ENCODE measurements at places on chromosomes 12 and 14.

DNA sequence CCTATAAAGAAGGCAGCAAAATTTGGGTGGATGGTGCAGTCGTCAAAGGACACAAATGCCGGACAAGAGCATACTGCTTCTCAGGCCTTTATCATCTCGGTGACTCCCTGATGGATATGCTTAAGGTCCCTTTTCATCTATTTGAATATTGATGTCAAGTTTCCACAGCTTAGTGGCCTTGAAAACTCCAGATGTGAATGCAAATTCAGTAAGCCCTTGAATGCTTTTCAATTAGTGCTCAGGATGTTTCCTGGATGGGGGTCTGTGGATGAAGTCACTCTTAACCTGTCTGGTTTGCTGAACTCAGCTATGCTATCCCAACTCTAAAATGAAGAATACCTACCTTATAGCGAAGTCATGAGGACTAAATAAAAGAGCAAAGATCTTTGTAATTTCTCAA is 10.7 kb downstream of the REM2 start:
- no peak overlapping the region for H3K4me3 ChIP-seq
- no peak for DNase-seq
- H3K36me3 ChIP-seq, result no peaks in the 10 kb centered on the region
- peaks cover 12% of the 10 kb centered on the region for H3K4me1 ChIP-seq
- H3K27me3 ChIP-seq, result no peaks in the 10 kb centered on the region

GRCh38 chr12:71683633-71684032 is 2.2 kb upstream of the TMEM19 start:
- H3K27ac ChIP-seq, result no peak overlapping the region
- DNase-seq, result no peak
- no peaks in the 10 kb centered on the region for H3K36me3 ChIP-seq
- H3K4me3 ChIP-seq, result no peak overlapping the region

DNA sequence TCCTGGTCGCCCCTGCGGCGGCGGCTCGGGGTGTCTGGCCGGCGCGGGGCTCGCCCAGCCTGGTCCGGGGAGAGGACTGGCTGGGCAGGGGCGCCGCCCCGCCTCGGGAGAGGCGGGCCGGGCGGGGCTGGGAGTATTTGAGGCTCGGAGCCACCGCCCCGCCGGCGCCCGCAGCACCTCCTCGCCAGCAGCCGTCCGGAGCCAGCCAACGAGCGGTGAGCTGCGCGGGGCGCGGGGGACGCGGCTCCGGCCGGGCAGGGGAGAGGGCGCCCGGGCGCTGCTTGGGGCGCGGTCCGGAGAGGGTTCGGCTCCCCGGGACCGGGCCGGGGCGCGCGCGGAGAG is at the start of gene LGALS3:
LGALS3 (plus strand) TSS at position 167 of the 342 bp plus-strand sequence. CDS start 8,122 bp downstream, outside the sequence.
- peak; percentile 92 for DNase-seq
- peak within 1 kb of the TSS; percentile 73 for H3K4me3 ChIP-seq
- H3K27ac ChIP-seq, result peak within 1 kb of the TSS; percentile 82
- peaks cover 58% of the 10 kb centered on the region for H3K4me1 ChIP-seq
- peaks cover 14% of the 10 kb centered on the region for H3K36me3 ChIP-seq

- H3K4me3 ChIP-seq, result no peak overlapping the region
- no peaks in the 10 kb centered on the region for H3K36me3 ChIP-seq
- H3K27ac ChIP-seq, result no peak overlapping the region
- peak; percentile 56 for DNase-seq
- H3K4me1 ChIP-seq, result peaks cover 16% of the 10 kb centered on the region
These were observed 134.3 kb downstream of the TTC7B start for GRCh38 chr14:90681929-90682328.

DNA sequence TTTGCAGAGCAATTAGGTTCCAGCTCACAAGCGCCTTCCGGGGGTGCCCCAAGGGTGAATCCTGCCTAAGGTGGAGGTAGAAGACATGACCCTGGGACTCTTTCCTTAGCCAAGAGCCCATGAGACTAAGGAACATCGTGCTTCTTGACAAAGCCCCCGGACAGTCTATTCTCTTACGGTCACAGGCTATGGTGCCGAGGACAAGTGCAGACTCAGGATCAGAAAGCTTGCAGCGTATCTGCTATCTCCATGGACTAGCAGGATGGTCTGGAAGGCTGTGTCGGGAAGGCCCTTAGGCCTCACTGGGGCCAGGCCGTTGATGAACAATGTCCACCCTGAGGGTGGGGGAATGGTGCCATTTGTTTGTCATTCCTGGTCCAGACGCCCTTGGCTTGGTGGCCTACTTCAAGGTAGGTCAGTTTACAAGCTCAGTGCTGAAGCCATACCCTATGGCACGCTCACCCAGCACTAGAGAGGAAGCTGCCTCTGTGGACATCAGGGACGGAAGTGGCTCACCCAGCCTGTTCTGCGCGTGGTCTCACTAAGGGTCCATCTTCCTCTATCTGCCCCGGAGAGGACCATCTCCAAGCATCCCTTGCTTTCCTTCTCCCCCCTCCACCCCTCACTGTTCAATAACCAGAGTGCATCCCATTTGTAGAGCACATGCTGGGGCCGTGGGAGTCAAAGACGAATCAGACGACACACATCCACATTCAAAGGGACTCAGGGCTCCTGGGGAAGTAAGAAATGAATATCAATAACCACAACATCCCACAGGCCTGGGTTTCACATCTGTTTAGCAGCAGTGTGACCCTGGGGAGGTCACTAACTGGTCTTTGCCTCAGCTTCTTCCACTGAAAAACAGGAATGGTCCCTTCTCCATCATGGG is 45.0 kb upstream of the IQSEC3 start:
- H3K27me3 ChIP-seq, result no peaks in the 10 kb centered on the region
- DNase-seq, result peak; percentile 0
- H3K36me3 ChIP-seq, result peaks cover 13% of the 10 kb centered on the region
- no peak overlapping the region for H3K27ac ChIP-seq

- no peak for DNase-seq
- H3K4me1 ChIP-seq, result no peaks in the 10 kb centered on the region
- no peaks in the 10 kb centered on the region for H3K27me3 ChIP-seq
- no peaks in the 10 kb centered on the region for H3K36me3 ChIP-seq
- H3K27ac ChIP-seq, result no peak overlapping the region
These were observed 24.8 kb upstream of the NOVA1 start for GRCh38 chr14:26622611-26623010.

DNA sequence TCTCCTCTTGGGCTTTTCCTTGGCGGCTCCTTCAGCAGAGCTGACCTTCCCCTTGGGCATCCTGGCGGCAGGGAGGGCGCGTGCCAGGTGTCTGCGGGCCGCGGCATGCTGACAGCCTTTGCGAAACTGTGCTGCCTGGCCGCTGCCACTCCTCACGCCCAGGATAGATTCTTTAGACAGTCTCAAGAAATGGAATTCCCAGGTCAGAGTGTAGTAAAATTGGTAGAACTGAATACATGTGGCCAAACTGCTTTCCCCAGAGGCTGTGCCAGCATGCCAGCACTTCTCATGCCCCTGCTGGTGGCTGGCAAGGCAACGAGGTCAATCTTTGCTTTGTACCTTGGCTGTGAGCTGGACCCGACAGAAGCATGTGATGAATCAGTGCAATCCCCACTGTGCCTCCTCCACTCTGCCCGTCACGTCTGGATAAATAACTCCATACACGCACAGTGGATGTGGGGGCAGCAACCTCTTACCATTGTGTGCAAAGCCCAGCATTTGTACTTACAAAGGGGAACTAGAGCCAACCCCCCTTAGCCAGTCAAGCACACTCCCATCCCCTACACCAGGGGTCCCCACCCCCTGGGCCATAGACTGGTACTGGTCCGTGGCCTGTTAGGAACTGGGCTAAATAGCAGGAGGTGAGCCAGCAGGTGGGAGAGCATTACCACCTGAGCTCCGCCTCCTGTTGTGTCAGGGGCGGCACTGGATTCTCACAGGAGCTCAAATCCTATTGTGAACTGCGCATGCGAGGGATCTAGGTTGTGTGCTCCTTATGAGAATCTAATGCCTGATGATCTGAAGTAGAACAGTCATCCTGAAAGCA is 90.9 kb downstream of the ACTN1 start:
- peaks cover 81% of the 10 kb centered on the region for H3K36me3 ChIP-seq
- no peak overlapping the region for H3K4me3 ChIP-seq
- no peak overlapping the region for H3K27ac ChIP-seq
- peaks cover 25% of the 10 kb centered on the region for H3K4me1 ChIP-seq
- H3K27me3 ChIP-seq, result no peaks in the 10 kb centered on the region

GRCh38 chr12:46461459-46461858 is 88.9 kb upstream of the SLC38A2 start:
- no peak overlapping the region for H3K4me3 ChIP-seq
- H3K4me1 ChIP-seq, result peaks cover 8% of the 10 kb centered on the region
- DNase-seq, result no peak
- H3K36me3 ChIP-seq, result 0 out of 2 replicates have a peak, but pooled peaks cover 2% of the 10 kb centered on the region
- no peak overlapping the region for H3K27ac ChIP-seq
- H3K27me3 ChIP-seq, result no peaks in the 10 kb centered on the region

DNA sequence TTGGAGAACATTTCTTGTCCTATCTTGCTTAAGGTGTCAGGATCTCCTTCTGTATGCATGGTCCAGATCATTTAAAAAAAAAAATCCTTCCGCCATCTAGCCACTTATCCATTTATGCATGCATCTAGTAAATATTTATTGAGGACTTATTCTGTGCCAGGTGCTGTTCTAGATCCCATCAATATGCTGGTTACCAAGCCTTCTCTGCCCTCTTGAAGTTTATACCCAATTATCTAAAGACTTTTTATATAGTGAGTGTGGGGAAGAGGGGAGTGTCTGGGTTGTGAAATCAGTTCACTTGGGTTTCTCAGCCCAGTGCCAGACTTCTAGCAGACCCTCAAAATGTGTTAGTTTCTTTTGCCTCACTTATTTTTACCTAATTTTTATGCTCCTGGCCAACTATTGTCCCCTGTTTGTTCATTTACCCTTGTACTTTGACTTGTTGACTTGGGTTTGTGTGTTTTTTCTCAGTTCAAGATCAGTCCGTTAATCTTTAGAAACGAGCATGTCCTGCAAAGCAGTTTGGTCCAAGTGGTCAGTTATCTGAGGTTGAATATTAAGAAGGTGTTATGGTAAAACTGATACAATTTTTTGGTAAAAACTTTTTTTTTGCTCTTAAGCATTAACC is 488.9 kb downstream of the PCNX1 start:
- H3K36me3 ChIP-seq, result no peaks in the 10 kb centered on the region
- no peaks in the 10 kb centered on the region for H3K27me3 ChIP-seq
- no peak for DNase-seq
- no peak overlapping the region for H3K4me3 ChIP-seq

DNA sequence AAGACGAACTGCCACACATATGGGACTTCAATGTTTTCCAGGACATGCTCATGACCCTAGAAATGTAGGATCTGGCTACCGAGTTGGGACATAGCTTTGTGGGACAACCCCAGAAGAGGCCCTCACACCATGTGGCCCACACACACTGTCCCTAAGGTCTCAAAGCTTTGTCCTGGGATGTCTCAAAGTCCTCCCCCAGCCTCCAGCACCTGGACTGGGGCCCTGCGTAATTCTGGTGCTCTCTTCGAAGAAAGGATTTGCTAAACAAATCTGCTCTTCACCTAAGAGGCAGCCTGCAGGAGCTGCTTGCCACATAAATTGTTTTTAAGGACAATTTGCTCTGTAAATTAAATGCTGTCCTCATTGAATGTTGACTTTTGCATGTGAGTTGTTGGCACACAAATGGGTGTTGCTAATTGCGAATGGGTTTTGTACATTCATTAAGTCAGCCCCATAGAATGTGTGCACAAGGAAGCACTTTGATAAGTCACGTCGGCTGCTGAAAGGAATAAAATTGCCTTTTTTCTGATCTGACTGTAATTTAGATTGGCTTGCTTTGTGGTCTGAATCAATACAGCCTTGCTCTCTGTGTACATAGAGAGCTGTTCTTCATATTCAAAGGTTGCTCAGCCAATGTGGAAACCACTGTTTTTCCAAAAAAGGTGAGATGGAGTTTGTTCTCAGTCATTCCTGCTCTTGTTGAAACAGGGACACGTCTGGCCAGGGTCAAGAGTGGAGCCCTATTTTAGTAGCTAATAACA is 161.6 kb upstream of the PWP1 start:
- no peak overlapping the region for H3K4me3 ChIP-seq
- no peak for DNase-seq
- H3K27me3 ChIP-seq, result no peaks in the 10 kb centered on the region
- H3K4me1 ChIP-seq, result no peaks in the 10 kb centered on the region
- 0 out of 2 replicates have a peak, but pooled peaks cover 3% of the 10 kb centered on the region for H3K36me3 ChIP-seq

DNA sequence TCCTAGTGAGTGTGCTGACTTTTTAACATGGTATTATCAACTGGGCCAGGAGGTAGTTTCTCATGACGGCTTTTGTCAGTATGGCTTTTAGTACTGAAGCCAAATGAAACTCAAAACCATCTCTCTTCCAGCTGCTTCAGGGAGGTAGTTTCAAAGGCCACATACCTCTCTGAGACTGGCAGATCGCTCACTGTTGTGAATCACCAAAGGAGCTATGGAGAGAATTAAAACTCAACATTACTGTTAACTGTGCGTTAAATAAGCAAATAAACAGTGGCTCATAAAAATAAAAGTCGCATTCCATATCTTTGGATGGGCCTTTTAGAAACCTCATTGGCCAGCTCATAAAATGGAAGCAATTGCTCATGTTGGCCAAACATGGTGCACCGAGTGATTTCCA is 141.1 kb downstream of the HMGA2 start:
- peaks cover 58% of the 10 kb centered on the region for H3K36me3 ChIP-seq
- peak; percentile 70 for DNase-seq
- no peaks in the 10 kb centered on the region for H3K27me3 ChIP-seq
- H3K4me3 ChIP-seq, result no peak overlapping the region

GRCh38 chr12:105030820-105031807 is 45.0 kb downstream of the NOPCHAP1 start:
- no peak overlapping the region for H3K4me3 ChIP-seq
- H3K27me3 ChIP-seq, result no peaks in the 10 kb centered on the region
- DNase-seq, result no peak
- H3K36me3 ChIP-seq, result no peaks in the 10 kb centered on the region

- no peaks in the 10 kb centered on the region for H3K27me3 ChIP-seq
- no peaks in the 10 kb centered on the region for H3K36me3 ChIP-seq
- H3K4me1 ChIP-seq, result no peaks in the 10 kb centered on the region
- no peak overlapping the region for H3K4me3 ChIP-seq
- DNase-seq, result no peak
These were observed 27.2 kb upstream of the NT5DC3 start for GRCh38 chr12:103868215-103868614.

GRCh38 chr12:49894751-49895148 is 8.9 kb downstream of the FAIM2 start:
- no peaks in the 10 kb centered on the region for H3K27me3 ChIP-seq
- no peaks in the 10 kb centered on the region for H3K36me3 ChIP-seq
- peak overlapping the region; percentile 35 for H3K27ac ChIP-seq
- peaks cover 14% of the 10 kb centered on the region for H3K4me1 ChIP-seq
- no peak for DNase-seq
- no peak overlapping the region for H3K4me3 ChIP-seq

DNA sequence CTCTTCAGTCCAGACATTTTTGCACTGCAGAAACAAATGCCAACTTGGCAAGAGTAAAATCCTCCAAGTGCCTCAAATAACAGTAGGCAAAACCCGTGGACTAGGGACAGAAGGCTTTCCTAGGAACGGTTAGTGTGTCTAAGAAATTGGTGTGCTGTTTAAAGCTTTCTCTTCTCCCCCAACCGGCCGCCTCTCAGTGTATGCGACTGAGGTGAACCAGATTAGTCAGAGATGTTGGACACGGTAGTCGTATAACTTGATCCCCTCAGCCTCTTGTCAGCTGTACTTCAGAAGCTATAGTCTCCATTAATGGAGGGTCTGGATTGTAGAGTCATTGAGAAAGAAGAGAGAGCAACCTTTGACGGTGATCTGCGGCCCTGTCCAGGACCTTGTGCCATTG is 21.7 kb downstream of the PPFIBP1 start:
- no peak overlapping the region for H3K4me3 ChIP-seq
- no peaks in the 10 kb centered on the region for H3K27me3 ChIP-seq
- DNase-seq, result no peak
- peaks cover 33% of the 10 kb centered on the region for H3K4me1 ChIP-seq
- no peaks in the 10 kb centered on the region for H3K36me3 ChIP-seq

GRCh38 chr14:104587641-104588040 is 8.1 kb downstream of the C14orf180 start:
- no peaks in the 10 kb centered on the region for H3K36me3 ChIP-seq
- H3K27me3 ChIP-seq, result peaks cover 32% of the 10 kb centered on the region
- DNase-seq, result no peak
